ENCODE measurements at places on chromosomes 3 and 15.

DNA sequence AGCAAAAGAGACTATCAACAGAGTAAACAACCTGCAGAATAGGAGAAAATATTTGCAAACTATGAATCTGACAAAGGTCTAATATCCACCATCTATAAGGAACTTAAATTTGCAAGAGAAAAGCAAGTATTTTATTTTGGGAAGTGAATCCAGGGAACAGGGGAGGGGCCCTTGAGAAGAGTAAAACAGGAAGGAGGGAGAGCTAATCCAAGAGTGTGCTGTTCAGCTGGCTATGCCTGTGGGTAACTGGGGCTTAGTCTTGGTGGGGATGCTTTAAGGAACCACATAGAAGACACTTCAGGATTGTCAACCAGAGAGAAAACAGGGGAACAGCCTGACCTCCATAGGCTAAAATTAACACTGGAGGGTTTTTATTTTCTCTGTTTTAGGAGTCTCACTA, 3.9 kb upstream of the HHLA2 start:
- DNase-seq: no peak

- DNase-seq: no peak
Observed at GRCh38 chr3:75978686-75979085, 193.3 kb upstream of the ZNF717 start.

- DNase-seq: no peak
Observed at GRCh38 chr15:25795712-25796111, 67.4 kb downstream of the ATP10A start.

- no peak for DNase-seq
Observed at GRCh38 chr3:9512456-9513045, 41.1 kb downstream of the LHFPL4 start.

- DNase-seq: no peak
Observed at GRCh38 chr3:48656841-48657281, 5.8 kb downstream of the CELSR3 start.

GRCh38 chr15:75606711-75607699, 18.5 kb downstream of the SNUPN start:
- DNase-seq: no peak
